ENCODE measurements at places on chromosomes 11 and 22.

DNA sequence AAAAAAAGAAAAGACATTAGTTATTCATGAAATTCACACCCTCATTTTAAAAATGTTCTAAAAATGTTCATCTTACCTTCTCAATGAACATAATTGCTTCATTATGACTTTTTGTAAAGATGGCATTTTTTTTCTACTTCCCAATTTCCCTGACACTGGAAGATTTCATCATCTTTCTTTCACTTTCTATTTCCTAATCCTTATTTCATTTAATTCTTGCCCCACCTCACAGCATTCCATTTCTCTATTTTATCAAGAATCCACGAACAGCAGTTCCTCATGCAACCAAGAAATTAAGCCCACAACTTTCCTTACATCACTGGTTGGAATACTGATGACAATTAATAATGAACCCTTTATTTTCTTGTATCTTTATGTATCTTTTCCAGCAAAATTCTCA is 1.9 kb downstream of the PATL1 start:
- no peak for DNase-seq

DNA sequence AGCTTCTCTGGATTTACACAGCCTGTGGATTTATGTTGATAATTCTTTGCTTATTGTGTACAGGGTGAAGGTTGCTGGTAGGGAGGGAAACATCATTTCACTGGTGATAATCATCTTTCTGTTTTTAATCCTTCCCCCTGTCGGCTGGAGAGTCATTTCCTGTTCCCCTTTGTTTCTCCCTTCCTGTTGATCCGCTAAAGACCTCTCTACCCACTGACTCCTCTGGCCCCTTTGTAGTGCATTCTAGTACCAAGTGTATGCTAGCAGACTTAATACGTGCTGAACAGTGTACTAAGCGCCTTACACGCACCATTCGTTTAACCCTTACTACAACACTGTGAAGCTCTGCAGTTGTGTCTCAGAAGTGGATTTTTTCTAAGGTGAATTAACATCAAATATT is 19.0 kb upstream of the OR9Q1 start:
- DNase-seq, result no peak

- DNase-seq, result no peak
Observed at GRCh38 chr11:66221012-66221411, 47.4 kb upstream of the RAB1B start.

- no peak for DNase-seq
Observed at GRCh38 chr22:31128156-31128555, 5.4 kb downstream of the INPP5J start.

- no peak for DNase-seq
Observed at GRCh38 chr11:61529537-61530225, 21.1 kb downstream of the LRRC10B start.

- no peak for DNase-seq
Observed at GRCh38 chr11:15182372-15182771, 67.6 kb downstream of the INSC start.

DNA sequence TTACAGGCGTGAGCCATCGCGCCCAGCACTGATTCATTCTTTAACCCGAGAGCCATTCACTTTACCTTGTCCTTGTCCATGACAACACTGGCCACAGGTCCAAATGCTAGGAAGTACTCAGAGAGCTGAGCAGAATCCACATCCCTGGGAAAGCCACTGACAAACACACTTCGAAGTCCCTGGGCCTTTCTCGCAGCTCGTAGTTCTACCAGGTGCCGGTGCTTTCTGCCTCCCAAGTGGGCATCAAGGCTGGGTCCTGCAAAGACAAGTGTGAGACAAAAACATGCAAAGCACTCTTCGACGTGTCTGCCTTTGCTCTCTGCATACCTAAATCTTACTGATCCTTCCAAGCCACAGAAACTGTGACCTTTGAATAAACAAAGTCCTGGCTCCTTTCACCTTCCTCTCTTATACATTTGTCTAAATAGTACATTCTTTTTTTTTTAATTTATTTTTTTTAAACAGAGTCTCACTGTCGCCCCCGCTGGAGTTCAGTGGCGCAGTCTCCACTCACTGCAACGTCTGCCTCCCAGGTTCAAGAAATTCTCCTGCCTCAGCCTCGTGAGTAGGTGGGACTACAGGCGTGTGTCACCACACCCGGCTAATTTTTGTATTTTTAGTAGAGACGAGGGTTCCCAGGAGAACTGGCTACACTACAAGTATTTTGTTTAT is 2.2 kb downstream of the TUT1 start:
- no peak for DNase-seq

DNA sequence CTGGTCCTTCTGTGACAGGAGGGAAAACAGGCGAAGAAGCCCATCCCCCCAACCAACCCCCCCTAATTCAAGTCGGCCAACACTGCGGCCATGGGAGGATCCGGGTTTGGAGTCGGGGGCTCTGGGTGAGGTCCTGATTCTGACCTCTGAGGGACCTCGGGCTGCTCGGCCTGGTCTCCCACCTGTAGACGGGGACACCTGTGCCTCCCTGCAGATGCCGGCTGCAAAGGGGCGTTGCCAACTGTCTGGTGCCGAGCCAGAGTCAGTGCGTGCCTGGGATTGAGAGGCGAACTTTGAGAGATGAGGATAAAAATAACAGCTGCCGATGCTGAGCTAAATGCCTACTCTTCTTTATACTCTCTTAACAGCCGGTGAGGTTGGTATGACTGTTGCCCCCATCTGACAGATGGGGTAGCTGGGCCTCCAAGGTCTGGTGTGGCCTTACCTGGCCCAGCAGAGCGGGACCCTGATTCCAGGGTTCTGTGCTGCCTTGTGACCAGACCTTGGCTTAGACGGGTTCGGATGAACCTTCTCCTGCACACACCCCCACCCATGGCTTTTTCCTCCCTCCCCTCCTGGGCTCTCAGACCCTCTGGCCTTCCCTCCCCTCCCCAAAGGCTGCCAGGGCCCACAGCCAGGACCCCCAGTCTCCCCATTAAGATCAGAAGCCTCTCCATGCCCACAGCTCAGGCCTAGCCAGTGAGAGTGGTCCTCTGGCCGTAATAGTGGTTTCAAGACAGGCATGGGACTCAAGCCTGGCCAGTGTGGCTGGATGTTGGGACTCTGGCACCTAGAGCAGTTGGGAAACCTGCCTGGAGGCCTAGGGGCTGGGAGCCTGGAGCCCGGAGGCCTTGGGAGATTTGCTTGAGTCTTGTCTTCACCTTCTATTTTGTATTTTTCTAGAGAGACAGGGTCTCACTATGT is 41.7 kb downstream of the KCNJ4 start:
- no peak for DNase-seq

All from NK-92 treated with Interleukin-12 subunit alpha and Interleukin-12 subunit beta, amount 100 ng/mL, for 24 hours (cell line).